ENCODE measurements at places on chromosomes 7 and 10.

DNA sequence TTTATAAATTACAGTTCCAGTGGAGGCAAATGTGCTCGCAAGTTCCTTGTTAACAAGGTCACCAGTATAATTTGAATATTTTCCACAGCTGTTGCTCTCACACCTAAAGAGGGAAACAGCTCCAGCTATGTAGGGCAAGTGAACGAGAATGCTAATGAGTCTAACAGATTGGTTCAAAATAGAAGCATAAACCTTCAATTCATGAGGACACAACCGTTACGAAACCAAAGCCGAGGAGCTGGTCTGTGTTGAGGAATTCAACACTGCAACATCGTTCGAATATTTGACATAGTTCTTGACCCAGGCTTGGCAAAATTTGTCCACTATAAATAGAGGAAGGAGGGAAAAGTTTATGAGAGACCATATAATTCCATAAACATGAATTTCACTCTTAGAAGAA, 161.3 kb downstream of the KLF6 start:
- peak; percentile 58 for DNase-seq

DNA sequence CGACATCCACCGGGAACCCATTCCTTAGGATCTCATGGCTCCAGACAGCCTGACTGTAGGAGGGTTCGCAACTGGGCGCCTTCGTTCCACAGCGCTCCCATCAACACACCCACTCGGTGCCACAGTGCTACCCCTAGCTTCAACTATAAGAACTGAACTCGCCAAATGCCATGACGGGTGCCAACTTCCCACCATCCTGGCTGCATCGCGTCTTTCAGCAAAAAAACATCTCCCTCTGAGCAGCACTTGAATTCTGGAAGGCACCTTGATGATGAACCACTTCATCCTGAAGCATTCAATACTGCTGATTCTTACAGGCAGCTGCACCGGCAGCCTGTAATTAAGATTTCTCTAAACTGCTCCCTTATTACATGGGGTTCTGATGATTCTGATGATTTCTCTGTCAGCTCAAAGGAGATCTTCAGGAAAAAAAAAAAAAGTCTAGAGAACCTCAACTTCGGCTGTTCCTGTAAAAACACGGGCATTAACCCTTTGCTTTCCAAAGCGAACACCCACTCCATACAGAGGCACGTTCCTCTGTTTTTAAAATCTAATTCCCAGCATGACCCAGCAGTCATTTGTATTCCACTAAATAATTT, 1.3 kb downstream of the CYTH3 start:
- DNase-seq: peak; percentile 23

DNA sequence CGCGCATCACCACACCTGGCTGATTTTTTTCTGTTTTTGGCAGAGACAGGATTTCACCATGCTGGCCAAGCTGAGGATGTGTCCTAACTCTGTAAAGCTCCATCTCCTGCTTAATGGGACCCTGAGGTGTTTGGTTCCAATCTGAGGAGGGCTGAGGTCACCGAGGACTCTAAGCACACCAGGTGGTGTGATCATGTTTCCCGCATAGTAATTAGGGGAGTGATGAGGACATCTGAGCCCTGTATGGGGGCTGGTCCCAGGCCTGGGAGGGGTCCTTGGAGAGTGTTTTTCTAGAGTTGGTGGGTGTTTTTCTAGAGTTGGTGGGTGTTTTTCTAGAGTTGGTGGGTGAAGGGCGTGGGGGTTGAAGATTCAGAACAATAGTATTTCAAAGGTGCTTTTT, 3.0 kb upstream of the ABHD11 start:
- no peak for DNase-seq

DNA sequence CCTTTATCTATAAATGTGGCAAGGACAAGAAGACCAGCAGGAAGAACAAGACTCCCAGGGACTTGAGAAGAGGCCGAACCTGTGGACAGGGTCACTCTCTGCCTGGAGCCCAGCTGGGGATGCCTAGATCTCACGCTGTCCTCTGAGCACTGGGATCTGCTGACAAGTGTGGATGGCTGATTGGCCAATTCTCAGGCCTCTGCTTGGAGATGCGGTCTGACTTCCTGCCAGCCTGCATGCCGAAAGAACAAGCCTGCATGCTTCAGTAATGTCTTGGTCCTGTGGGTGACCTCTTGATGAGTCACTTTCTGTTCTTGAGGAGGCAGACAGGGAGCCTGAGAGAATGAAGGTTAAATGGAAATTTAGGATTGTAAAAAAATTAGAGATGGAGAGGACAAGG, 84.7 kb downstream of the TMEM178B start:
- peak; percentile 97 for DNase-seq

DNA sequence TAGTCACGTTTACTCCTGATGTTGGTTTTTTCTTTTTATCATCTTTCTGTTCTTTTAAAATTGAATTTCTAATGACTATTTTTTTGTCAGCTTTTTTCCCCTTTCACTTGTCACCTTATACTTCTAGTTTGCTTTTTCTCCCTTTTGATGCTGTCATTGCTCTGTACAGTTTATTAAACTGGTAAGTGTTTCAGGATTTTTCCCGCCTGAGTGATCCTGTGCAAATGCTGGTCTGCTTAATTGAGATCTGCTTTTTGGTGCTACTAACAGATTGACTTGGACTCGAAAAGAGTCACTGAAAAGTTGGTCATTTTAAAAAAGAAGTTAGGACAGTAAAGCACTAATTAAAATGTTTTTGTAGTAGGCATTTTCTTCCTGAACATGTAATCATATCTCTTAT, 95.2 kb downstream of the PHTF2 start:
- DNase-seq: no peak

GRCh38 chr10:84845628-84846261, 517.4 kb downstream of the CCSER2 start:
- no peak for DNase-seq

GRCh38 chr10:71135236-71135635, 77.1 kb upstream of the UNC5B start:
- no peak for DNase-seq

DNA sequence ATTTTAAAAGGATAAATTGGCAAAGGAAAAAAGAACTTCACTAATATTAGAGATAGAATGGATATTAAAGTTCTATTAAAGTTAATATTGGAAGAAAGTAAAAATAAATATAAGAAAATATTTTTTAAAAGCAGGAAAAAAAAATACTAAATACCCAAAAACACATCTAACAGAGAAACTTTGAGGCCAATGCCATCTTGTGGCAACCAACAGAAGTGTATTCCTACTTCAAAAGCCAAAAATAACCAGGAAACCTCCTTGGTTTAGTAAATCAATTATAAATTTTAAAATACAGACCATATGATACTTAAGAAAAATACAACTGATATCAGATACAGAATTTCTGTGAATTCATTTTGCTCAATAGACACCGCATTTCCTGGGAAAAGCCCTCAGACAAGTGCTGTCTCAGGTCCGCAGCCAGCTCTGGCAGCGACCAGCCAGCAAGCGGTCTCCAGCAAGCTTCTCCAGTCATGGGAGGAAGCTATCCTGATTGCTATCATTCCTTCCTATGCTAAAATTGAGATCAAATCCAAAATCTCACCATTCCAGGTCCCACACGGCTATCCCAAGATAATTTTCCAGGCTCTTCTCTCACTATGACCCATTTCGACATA, 65.3 kb downstream of the LMBR1 start:
- DNase-seq: no peak

- no peak for DNase-seq
These were observed 37.4 kb downstream of the TSPAN14 start for GRCh38 chr10:80491251-80492102.

DNA sequence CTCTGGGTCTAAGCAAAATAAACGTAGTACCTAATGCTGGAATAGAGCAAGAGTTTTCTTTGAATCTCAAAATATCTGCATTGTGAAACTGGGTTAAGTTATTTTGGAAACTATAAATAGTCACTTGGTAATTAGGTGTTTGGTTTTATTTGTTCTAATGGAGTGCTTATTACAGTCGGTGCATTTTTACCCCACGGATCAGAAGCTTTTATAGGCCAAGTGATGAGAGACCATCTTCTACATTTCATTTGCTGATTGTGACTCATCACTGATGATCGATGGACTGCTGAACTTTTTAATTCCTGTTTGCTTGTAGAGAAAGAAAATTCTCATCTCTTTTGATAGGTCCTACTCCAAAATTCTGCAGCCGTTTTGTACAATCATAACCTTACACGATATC, 28.2 kb downstream of the MGMT start:
- no peak for DNase-seq

DNA sequence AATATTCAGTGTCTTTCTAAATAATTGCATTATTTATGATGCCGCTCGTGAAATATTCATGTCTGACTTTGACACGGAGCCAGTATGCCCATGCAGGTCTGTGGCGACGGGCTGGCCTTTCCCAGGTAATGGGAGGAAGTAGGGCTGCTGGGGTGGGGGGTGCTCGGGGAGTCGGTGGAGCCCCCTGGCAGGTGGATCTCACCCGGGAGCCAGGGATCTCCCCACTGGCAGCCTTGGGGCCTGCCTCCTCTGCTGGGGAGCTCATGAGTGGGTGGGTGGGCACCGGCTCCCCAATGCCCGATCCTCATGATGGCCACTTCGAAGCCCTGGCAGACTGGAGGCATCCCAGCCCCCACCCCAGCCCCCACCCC, 52.8 kb downstream of the PWWP2B start:
- DNase-seq: no peak

GRCh38 chr10:64573623-64574325, 1052.6 kb downstream of the REEP3 start:
- DNase-seq: no peak

GRCh38 chr7:12162415-12163113, 48.5 kb upstream of the TMEM106B start:
- peak; percentile 51 for DNase-seq

- no peak for DNase-seq
These were observed 362.6 kb downstream of the PAXIP1 start for GRCh38 chr7:154640266-154640865.

DNA sequence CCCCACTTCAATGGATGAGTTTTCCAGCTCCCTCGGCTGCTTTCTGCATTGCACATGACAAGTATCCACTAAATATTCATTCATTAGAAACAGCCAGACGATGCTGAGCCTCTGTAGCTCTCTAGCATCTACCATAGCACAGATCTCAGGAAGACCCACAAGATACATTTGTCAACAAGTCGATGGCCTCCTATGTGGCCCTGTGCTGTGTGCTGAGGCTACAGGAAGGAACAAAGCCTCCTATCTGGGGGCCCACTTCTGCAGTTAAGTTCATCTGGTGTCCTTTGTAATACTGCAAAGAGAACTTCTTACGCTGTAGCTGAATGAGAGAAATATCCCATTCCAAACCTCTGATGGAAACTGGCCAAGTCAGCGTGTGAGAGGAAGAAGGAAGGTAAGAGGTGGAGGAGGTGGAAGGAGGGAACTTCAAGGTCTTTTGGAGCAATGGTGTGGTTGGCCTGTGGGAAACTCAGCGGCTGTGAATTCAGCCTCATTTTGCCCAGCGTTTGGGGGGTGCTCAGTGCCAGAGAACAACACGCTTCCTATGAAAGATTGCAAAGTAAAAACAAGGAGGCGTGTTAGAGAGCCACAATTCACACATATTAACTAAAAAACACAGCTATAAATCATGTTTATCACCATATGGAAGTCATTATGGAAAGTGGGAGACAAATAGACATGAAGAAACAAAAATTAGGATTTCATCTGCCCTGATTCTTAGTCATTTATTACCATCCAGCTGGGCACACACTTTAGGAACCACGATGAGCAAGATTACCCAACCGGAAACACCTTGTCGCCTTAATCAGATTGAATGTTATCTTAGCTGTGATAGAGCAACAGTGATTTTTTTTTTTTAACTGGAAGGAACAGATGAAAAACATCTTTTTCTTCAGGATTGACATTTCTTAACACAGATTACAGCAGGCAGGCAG, 62.2 kb upstream of the USP6NL start:
- no peak for DNase-seq

- DNase-seq: peak; percentile 81
These were observed 16.8 kb upstream of the DLG5 start for GRCh38 chr10:77943121-77943901.

DNA sequence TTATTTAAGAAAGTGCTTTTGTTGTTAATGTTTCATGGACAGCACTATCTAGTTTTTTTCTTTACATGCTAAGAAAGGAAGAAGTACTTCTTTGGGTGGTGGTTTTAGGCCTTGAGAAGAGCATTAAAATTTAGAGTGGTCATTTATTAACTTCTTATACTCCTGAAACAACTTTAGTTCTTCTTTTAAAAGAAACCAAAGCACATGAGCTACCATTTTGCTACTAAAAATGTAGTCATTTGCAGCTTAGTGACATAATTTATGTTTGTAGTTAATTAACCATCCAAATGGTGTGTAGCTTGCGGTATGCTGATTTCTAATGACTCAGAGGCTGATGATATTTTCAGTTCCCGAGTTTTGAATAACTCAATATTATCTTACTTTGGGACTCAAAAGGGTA, 207.5 kb downstream of the BBS9 start:
- no peak for DNase-seq

GRCh38 chr7:7582596-7582995, 15.9 kb downstream of the MIOS start:
- DNase-seq: no peak

DNA sequence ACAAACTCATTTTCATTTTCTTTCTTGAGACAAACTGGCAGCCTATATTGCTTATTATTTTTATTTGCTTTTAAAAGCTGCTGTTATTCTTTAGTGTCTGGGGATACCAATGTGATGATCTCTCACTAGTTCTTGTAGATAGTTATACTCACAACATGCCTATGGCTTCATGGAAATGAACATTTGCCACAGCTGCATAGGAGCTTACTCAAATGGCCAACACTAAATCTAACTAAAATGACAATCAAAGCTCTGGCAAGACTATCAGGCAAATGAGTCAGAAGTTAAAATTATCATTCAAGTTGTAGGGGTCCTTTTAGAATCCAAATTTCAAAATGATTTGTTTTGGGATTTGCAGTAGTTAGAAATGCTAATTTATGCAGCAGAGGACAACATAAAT, 225.9 kb downstream of the ANK3 start:
- no peak for DNase-seq

DNA sequence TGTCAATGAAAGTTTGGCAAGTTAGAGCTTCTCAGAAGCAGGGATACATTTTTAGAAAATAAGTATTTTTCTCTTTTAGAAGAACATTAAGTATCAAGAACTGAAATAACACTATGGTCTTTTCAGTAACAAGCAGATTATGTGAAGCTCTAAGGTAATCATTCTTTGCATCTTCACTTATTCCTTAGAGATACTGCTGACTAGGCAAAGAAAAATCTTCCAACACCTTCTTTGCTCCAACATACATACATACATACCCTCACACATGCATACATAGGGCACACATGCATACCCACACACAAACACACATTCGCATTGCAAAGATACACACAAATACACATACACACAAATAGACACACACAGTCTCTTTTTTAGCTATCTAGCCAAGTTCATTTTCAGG, 37.8 kb upstream of the CACNB2 start:
- DNase-seq: no peak

- DNase-seq: no peak
These were observed 18.2 kb downstream of the SEC23IP start for GRCh38 chr10:119910689-119911088.

- no peak for DNase-seq
These were observed 19.4 kb upstream of the ZNF92 start for GRCh38 chr7:65354263-65354662.

- DNase-seq: no peak
These were observed 13.0 kb downstream of the FGFBP3 start for GRCh38 chr10:91896212-91896756.
